T-helper 17 cell (primary cell): ENCODE measurements at places on chromosomes 13 and 19. TPM values are rescaled to one million over a fixed set of nuclear protein-coding genes. Genes with fewer than 3 reads are reported as not detected.

Gene CEACAM7
- not detected for total RNA-seq

Gene JSRP1
- total RNA-seq, result 1.0 TPM

Gene SIGLEC10
- total RNA-seq, result 0.29 TPM

Gene ZNF132
- 0.76 TPM for total RNA-seq

Gene LRRC4B
- not detected for total RNA-seq

Gene PTPRS
- 2.9 TPM for total RNA-seq

Gene ZNF681
- 1.5 TPM for total RNA-seq

GRCh38 chr13:73776151-73776785 is 357.9 kb downstream of the KLF12 start:
- DNase-seq, result no peak
- H3K36me3 ChIP-seq, result peaks cover 9% of the 10 kb centered on the region
- peaks cover 5% of the 10 kb centered on the region for H3K4me1 ChIP-seq

GRCh38 chr13:72097568-72097967 is 230.6 kb upstream of the DACH1 start:
- H3K4me3 ChIP-seq, result no peak overlapping the region
- DNase-seq, result no peak
- no peaks in the 10 kb centered on the region for H3K36me3 ChIP-seq
- no peak overlapping the region for H3K27ac ChIP-seq
- no peaks in the 10 kb centered on the region for H3K27me3 ChIP-seq
- no peaks in the 10 kb centered on the region for H3K4me1 ChIP-seq

DNA sequence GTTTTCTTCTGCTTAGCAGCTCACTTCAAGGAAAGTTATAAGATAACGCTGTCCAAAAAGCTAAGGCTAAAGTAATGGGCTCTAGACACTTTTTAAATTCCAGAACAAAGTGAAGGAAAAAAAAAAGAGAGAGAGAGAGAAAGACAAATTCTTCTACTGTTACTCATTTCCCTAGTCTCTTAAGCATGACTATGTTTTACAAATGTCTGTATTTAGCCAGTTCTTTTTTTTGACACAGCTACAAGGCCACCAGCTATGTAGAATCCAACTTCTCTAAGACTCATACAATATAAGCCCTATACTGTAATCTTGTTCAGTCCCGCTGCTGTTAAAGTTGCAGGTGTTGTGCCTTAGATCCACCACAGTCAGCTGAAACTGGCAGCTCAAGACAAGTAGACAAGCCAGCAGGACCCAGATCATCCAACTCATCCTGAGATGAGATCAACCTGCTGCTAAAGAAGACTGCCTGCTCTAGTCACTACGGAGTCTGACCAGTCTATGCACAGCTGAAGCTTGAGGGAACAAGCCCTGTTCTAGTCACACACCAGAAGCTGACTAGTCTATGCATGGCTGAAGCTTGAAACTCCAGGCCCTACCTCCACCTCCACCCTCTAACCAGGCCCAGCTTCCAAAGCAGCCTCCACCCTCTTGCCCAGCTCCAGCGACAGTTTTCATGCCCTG is 10.3 kb upstream of the ZNF83 start:
- no peak overlapping the region for H3K4me3 ChIP-seq
- peaks cover 9% of the 10 kb centered on the region for H3K36me3 ChIP-seq
- H3K4me1 ChIP-seq, result no peaks in the 10 kb centered on the region
- H3K27ac ChIP-seq, result no peak overlapping the region

DNA sequence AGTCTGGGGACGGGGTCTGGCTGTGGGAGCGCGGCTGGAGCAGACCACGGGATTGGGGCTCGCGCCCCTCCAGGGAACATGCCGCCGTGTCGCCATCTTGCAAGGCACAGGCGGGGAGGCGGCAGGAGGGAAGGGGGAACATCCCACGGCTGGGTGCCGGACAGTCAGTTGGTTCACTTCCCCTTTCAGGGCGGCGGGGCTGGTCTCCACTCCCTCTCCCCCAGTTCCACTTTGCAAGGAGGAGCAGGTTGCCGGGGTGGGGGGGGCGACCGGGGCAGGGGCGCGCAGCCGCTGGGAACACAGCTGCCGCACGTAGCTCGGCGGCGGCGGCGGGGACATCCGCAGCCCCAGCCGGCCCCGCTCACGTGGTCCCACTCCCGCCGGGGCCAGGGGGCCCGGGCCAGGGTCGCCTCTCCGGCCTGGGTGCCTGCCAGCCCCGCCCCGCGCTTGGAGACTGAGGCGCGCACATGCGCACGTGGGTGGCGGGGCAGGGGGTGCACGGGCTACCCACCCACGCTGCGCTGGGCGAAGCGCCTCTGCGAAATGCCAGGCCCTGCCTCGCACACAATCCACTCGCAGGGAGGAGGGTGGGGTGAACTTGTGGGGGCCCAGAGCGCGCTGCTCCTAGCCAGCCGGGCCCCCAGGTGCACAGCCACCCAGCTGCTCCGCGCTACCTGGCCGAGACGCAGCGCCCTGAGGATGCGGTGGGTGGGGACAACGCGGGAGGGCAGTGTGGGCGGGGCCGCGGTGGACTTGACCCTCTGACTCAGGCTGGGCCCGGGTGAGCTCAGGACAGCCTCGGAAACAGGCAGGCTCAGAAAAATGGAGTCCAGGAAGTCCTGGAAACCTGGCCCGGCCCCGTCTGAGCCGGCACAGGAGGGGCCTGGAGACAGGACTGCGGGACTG is 6.4 kb downstream of the KLF16 start:
- H3K4me1 ChIP-seq, result peaks cover 46% of the 10 kb centered on the region
- H3K27ac ChIP-seq, result peak overlapping the region; percentile 96
- H3K27me3 ChIP-seq, result no peaks in the 10 kb centered on the region
- peak overlapping the region; percentile 92 for H3K4me3 ChIP-seq

DNA sequence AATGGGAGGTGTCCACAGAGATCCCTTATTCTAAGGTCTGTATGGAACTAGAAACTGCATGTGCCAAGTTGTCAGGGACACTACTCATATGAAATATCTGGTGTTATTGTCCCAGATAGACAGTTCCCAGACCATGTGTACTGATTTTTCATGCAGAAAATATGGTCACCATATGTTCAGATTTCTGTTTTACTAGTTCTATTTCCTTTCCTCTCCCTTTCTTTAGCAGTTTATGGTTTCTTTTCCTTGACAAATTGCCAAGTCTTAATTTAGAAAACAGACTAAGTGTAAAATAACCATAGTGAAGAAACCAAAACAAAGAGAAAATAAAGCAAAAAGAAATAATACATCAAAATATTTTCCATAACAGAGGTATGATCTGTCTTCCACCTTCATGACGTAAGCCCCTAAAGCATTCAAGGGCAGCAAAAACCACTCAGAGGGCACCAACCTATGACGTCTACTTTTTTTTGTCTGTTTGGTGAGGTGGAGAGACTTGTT is 248.5 kb downstream of the KCTD12 start:
- H3K4me1 ChIP-seq, result no peaks in the 10 kb centered on the region
- no peak overlapping the region for H3K4me3 ChIP-seq
- peaks cover 29% of the 10 kb centered on the region for H3K27me3 ChIP-seq
- H3K27ac ChIP-seq, result no peak overlapping the region
- no peak for DNase-seq

DNA sequence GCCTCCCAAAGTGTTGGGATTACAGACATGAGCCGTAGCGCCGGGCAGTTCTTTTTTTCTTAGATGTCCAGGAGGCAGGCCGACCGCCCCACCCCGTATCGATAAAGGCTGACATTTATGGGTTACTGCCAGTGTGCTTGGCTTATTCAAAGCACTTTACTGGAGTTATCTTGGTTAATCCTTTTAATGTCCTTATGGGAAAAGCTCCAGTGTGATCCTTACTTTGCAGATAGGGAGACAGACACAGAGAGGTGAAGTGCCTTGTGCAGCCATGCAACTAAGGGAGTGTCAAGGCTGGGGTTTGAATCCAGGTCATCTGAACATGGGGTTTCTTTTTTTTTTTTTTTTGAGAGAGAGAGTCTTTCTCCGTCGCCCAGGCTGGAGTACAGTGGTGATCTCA is 19.2 kb downstream of the NCAN start:
- no peaks in the 10 kb centered on the region for H3K4me1 ChIP-seq
- H3K4me3 ChIP-seq, result no peak overlapping the region
- H3K36me3 ChIP-seq, result no peaks in the 10 kb centered on the region

DNA sequence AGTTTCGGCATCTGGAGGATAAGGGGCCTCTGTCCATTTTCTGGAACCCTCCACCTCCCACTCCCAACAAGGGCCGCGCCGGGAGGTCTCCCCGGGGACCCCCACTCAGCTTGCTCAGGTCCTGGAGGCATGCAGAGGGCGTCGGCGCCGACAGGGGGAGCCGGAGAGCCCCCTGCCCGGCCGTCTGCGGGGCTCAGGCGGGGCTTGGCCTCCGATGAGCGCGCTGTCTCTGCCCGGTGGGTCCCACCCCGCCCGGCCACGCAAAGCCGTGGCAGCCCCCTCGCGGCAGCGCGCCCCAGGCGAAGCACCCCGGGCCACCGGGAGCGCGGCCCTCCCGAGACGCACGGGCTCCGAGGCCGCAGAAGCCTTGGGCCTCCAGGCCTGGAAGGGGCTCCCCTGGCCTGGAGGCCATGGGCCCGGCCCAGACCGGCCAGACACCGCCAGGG is 149.7 kb upstream of the ZNF536 start:
- peaks cover 12% of the 10 kb centered on the region for H3K36me3 ChIP-seq
- peaks cover 18% of the 10 kb centered on the region for H3K4me1 ChIP-seq
- H3K27ac ChIP-seq, result no peak overlapping the region
- DNase-seq, result no peak

DNA sequence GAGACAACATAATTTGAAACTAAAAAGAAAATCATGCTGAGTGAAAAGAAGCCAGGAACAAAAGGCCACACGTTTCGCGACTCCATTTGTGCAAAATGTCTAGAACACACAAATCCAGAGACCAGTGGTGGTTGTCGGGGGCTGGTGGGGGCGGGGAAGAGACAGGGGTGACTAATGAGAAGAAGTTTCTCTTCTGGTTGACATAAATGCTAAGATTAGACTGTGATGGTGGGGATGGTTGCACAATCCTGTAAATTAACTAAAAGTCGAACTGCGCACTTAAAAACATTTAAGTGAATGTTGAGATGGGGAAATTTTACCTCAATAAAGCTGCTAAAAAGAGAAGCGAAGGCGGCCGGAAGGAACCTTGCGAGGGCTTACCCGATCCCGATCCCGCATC is 7.1 kb downstream of the AKAP8 start:
- peaks cover 16% of the 10 kb centered on the region for H3K4me1 ChIP-seq
- no peaks in the 10 kb centered on the region for H3K27me3 ChIP-seq
- DNase-seq, result no peak
- H3K27ac ChIP-seq, result peak overlapping the region; percentile 27
- H3K36me3 ChIP-seq, result no peaks in the 10 kb centered on the region
- H3K4me3 ChIP-seq, result no peak overlapping the region

GRCh38 chr13:53405616-53406015 is 377.0 kb downstream of the OLFM4 start:
- H3K4me1 ChIP-seq, result no peaks in the 10 kb centered on the region
- no peaks in the 10 kb centered on the region for H3K27me3 ChIP-seq
- no peaks in the 10 kb centered on the region for H3K36me3 ChIP-seq
- no peak overlapping the region for H3K4me3 ChIP-seq
- H3K27ac ChIP-seq, result no peak overlapping the region

GRCh38 chr13:23468811-23469210 is 35.3 kb upstream of the SACS start:
- no peak overlapping the region for H3K4me3 ChIP-seq
- DNase-seq, result no peak
- peaks cover 2% of the 10 kb centered on the region for H3K4me1 ChIP-seq

GRCh38 chr13:61777271-61777670 is 361.6 kb upstream of the PCDH20 start:
- DNase-seq, result no peak
- no peaks in the 10 kb centered on the region for H3K27me3 ChIP-seq
- H3K4me3 ChIP-seq, result no peak overlapping the region
